ENCODE measurements at places on chromosomes 11 and 22. TPM values are rescaled to one million over a fixed set of nuclear protein-coding genes. Genes with fewer than 3 reads are reported as not detected.

- no peak for DNase-seq
Measured at GRCh38 chr11:73399636-73400035, 23.4 kb downstream of the RELT start.

Gene ADM2
- total RNA-seq = 3.7 TPM

DNA sequence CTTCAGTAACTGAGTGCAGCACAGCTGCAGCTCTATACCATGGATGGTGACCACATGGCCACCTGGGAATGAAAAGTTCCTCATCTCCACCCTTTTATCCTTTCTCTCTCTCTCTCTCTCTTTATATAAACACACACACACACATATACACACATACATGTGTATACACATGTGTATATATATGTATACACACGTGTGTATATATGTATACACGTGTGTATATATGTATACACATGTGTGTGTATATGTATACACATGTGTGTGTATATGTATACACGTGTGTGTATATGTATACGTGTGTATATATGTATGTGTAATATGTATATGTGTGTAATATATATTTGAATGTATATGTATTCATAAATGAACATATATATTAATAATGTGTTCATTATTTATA lies 18.8 kb upstream of the FAR1 start:
- DNase-seq = no peak

GRCh38 chr11:59954219-59954847 lies 9.5 kb upstream of the OOSP4A start:
- DNase-seq = no peak

GRCh38 chr11:84130646-84131427 lies 844.7 kb upstream of the CCDC90B start:
- no peak for DNase-seq

- DNase-seq = no peak
Measured at GRCh38 chr11:15180212-15180792, 65.6 kb downstream of the INSC start.

Gene MRGPRF
- total RNA-seq = not detected

Gene BACE1-AS
- 5.6 TPM for total RNA-seq

All from activated CD4-positive, alpha-beta T cell treated with anti-CD3 and anti-CD28 coated beads, Interleukin-2, amount 10 ng/mL, durations not matched to agents 7 days and 5 days (primary cell).